ENCODE measurements at places on chromosomes 7 and 10. TPM values are rescaled to one million over a fixed set of nuclear protein-coding genes. Genes with fewer than 3 reads are reported as not detected.

DNA sequence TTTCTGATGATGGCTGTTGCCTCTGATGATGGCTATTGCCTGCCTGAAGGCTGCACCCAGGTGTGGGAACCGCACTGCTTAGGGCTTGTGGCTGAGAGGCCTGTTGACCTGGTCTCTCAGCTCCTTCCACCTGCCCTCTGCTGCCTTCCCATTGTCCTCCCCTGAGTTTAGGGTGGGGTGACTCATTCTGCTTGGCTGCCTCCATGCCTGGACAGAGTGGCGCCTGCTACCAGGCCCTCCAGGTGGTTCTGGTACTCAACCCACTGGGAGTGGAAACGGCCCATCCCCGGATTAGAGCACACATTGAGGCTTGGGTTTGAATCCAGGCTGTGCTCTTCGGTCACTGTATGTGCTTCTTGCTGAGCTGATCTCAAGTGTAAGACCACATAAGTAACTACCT lies 120.6 kb downstream of the SEM1 start:
- H3K27me3 ChIP-seq: peaks cover 12% of the 10 kb centered on the region
- H3K4me1 ChIP-seq: no peaks in the 10 kb centered on the region
- H3K36me3 ChIP-seq: no peaks in the 10 kb centered on the region
- H3K27ac ChIP-seq: no peak overlapping the region
- no peak overlapping the region for H3K4me3 ChIP-seq

The HDAC9 gene
- 3.6 TPM for total RNA-seq

The BAIAP2L1 gene
- 32.7 TPM for total RNA-seq

- H3K27ac ChIP-seq: no peak overlapping the region
- H3K36me3 ChIP-seq: peaks cover 2% of the 10 kb centered on the region
- no peaks in the 10 kb centered on the region for H3K4me1 ChIP-seq
- no peaks in the 10 kb centered on the region for H3K27me3 ChIP-seq
- H3K4me3 ChIP-seq: no peak overlapping the region
- no peak for DNase-seq
Observed at GRCh38 chr7:148060724-148061123, 529.8 kb upstream of the C7orf33 start.

The GIMAP7 gene
- total RNA-seq: not detected

- H3K4me3 ChIP-seq: no peak overlapping the region
- no peak overlapping the region for H3K27ac ChIP-seq
- DNase-seq: no peak
- H3K27me3 ChIP-seq: no peaks in the 10 kb centered on the region
Observed at GRCh38 chr10:105586451-105587098, 945.5 kb downstream of the SORCS3 start.

DNA sequence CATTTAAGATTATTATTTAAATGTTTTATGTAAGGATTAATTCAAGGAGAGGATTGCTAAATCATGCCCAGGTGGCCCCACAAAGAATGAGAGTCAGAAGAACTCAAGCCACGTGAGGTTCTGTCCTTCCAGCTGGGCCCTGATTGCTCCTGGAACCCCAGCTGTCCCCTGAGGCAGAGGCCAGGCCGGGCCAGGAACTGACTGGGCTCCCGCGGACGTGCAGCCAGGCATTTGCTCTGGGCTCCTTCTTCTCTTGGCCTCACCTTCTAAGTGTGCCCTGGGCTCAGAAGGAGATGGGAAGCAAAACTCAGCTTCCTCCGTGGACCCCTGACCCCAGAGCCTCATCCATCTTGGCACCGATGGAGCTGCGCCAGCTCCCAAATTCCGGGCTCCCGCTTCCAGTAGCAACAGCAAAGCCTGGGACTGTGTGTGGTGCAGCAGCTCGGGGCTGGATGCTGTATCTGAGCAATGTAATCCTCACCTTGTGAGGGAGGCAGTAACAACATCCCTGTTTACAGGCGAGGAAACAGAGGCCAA lies 250.6 kb upstream of the PPP2R2D start:
- H3K4me1 ChIP-seq: peaks cover 14% of the 10 kb centered on the region
- H3K27me3 ChIP-seq: peaks cover 21% of the 10 kb centered on the region
- no peak overlapping the region for H3K27ac ChIP-seq
- H3K36me3 ChIP-seq: no peaks in the 10 kb centered on the region
- no peak for DNase-seq

GRCh38 chr10:98463016-98463415 lies 16.3 kb upstream of the HPS1 start:
- no peak for DNase-seq
- peaks cover 14% of the 10 kb centered on the region for H3K4me1 ChIP-seq
- H3K27ac ChIP-seq: peak overlapping the region; percentile 36
- H3K4me3 ChIP-seq: no peak overlapping the region
- H3K27me3 ChIP-seq: peaks cover 28% of the 10 kb centered on the region

The BBS9 gene
- total RNA-seq: 22.8 TPM

- H3K27ac ChIP-seq: no peak overlapping the region
- no peaks in the 10 kb centered on the region for H3K4me1 ChIP-seq
- H3K27me3 ChIP-seq: peaks cover 7% of the 10 kb centered on the region
- H3K4me3 ChIP-seq: no peak overlapping the region
- DNase-seq: no peak
Observed at GRCh38 chr7:102721-103120, 89.7 kb upstream of the FAM20C start.

GRCh38 chr7:54879776-54880175 lies 120.8 kb upstream of the SEC61G start:
- H3K36me3 ChIP-seq: peaks cover 3% of the 10 kb centered on the region
- no peaks in the 10 kb centered on the region for H3K27me3 ChIP-seq
- H3K27ac ChIP-seq: peak overlapping the region; percentile 65
- no peak for DNase-seq
- no peak overlapping the region for H3K4me3 ChIP-seq

DNA sequence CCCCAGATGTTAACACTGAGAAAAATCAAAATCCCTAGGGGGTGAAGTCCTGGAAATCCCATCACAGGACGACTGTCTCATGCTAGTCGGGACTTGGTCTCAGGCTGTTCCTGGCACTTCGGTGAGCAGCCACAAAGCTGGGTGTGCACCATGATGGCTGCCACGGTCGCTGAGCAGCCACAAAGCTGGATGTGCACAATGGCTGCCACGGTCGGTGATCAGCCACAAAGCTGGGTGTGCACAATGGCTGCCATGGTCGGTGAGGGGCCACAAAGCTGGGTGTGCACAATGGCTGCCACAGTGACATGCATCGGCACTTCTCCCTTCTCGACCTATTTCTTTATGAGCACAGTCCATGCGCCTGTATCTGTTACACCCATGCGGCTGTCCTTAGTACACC lies 505.1 kb downstream of the TCERG1L start:
- H3K4me3 ChIP-seq: no peak overlapping the region
- H3K27me3 ChIP-seq: no peaks in the 10 kb centered on the region
- no peak for DNase-seq
- no peak overlapping the region for H3K27ac ChIP-seq

The SRRM3 gene
- 2.5 TPM for total RNA-seq

GRCh38 chr10:48934672-48935501 lies 4.8 kb downstream of the LRRC18 start:
- H3K4me1 ChIP-seq: peaks cover 9% of the 10 kb centered on the region
- DNase-seq: no peak
- H3K4me3 ChIP-seq: no peak overlapping the region
- H3K27me3 ChIP-seq: no peaks in the 10 kb centered on the region

GRCh38 chr10:133067149-133068105 lies 20.3 kb upstream of the ADGRA1 start:
- H3K4me1 ChIP-seq: no peaks in the 10 kb centered on the region
- no peaks in the 10 kb centered on the region for H3K36me3 ChIP-seq
- DNase-seq: no peak
- H3K27ac ChIP-seq: no peak overlapping the region
- no peak overlapping the region for H3K4me3 ChIP-seq

The ACTL6B gene
- 4.2 TPM for total RNA-seq

The COL13A1 gene
- 0.43 TPM for total RNA-seq

The GSDME gene
- total RNA-seq: 25.0 TPM

GRCh38 chr10:93139059-93139655 lies 65.5 kb downstream of the CYP26A1 start:
- no peaks in the 10 kb centered on the region for H3K4me1 ChIP-seq
- H3K4me3 ChIP-seq: no peak overlapping the region
- H3K36me3 ChIP-seq: no peaks in the 10 kb centered on the region
- H3K27ac ChIP-seq: no peak overlapping the region
- no peaks in the 10 kb centered on the region for H3K27me3 ChIP-seq

DNA sequence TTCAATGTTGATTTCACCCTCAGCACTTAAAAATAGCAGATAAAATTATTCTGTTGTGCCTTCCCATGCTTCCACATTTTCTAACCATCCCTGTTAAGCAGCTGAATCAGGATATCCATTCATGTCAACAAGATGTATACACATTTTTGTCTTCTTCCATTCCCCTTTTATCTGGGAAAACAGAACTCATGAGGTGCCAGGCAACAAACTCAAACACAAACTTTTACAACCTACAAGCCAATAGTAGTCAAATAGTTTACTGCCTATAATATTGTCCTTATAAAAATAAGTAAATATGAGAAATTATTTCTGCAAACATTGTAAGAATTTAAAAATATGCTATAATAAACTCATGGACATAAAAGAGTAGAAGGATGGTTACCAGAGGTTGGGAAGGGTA lies 1569.8 kb downstream of the REEP3 start:
- H3K4me3 ChIP-seq: no peak overlapping the region
- H3K27me3 ChIP-seq: no peaks in the 10 kb centered on the region
- no peak for DNase-seq
- no peaks in the 10 kb centered on the region for H3K36me3 ChIP-seq
- H3K4me1 ChIP-seq: no peaks in the 10 kb centered on the region
- no peak overlapping the region for H3K27ac ChIP-seq

DNA sequence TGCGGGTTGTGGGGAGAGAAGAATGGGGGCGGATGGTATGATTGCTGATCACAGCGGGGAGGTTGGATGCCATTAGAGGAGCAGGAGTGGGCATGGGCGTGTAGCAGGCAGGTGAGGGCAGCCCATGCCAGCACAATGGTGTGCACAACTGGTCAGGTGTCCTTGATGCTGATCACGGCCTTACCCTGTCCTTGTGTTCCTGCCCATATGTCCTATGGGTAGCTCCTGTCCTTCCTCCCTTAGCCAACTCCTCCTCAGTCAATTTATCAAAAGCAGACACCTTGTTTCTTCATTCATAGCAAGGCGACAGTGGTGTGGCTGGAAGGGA lies 30.7 kb downstream of the WDR86 start:
- H3K4me1 ChIP-seq: peaks cover 4% of the 10 kb centered on the region
- DNase-seq: no peak
- no peak overlapping the region for H3K4me3 ChIP-seq

The TMEM72 gene
- total RNA-seq: 1.5 TPM

Measured in progenitor cell of endocrine pancreas (in vitro differentiated cells).